Midbrain (tissue), 1 donor: ENCODE measurements at places on chromosomes 7 and 10.

DNA sequence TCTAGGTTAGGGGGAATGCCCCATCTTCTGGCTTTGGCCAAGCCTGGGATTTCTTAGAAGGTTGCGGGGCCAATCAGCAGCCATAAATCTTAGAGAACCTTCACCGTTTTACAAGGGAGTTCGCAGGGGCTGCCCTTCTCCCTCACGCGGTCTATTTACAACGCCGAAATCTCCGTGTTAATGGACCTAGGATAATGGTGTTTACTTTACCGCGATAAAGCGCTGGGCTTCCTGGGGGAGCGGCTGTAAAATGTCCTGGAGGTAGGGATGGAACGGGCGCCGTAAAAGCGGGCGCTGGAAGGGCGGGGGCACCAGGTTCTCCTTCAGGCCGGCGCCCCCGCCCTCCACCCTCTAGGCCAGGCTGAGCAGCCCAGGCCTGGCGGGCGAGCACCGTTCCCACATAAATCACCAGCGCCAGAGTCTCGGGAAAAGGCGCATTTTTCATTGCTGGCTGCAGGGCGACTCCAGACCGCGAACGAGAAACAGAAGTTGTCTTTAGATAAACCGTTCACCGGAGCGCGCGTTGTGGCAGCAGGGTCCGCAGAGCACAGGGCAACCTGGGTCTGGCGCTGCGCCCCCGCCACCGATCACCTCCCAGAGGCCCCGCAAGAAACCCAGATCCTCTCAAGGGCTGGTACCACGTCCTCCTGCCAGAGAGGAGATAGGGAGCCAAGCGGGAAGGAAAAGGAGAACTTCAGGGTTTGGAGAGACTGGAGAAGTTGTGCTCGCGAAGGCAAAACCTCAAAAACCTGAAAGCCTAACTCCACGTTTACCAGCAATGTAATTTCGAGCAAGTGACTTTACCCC is 12.5 kb upstream of the NKX2-3 start:
- DNase-seq: no peak

DNA sequence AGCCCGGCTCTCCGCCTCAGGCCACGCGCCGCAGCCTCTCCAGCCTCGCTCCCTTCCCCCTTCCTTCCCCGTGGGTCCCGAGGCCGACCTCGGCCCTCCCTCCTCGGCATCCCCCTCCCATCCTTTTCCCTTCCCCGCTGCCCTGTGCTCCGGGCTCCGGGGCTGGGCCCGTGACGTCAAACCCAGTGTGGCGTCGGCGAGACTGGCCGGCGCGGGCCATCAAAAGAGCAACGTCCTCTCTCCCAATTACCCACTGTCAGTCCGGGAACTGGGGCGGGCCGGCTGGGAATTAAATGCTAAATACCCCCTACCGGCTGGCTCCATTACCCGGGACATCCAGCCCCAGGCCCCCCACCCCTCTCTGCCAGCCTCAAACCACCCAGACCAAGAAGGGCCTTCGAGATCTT is 2.6 kb upstream of the GATA3 start:
- DNase-seq: no peak

GRCh38 chr10:6346631-6347030 is 143.9 kb downstream of the PFKFB3 start:
- DNase-seq: no peak

GRCh38 chr10:78712147-78712546 is 356.6 kb upstream of the ZMIZ1 start:
- DNase-seq: peak; percentile 40

GRCh38 chr7:104958371-104958865 is 55.6 kb upstream of the KMT2E start:
- no peak for DNase-seq

GRCh38 chr10:90847436-90847835 is 10.4 kb downstream of the HTR7 start:
- no peak for DNase-seq

DNA sequence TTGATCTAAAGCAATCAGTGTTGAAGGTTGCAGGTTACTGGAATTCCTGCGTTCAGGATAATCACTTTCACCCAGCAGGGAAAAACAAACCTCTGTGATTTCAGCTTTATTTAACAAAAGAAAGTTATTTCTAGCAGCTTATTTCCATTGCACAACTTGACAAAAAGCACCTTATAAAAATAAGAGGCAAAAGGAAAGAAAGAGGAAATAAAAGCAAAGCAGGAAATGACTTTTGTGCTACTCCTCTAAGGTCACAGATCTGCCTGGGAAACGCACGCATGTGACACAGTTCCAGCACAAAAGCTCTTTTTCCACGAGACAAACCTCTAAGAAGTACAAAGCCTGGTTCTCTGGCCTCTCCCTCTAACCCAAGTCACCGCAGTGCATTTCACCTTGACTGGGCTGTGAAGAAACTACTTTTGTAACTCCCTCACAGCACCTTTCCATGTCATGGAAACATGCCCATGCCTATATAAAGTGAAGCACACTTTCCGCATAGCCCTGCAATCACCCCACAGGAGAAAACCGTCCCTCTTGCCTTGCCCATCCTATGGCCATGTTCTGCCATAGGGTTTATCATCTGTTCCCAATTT is 870 bp downstream of the ANK3 start:
- peak; percentile 47 for DNase-seq

DNA sequence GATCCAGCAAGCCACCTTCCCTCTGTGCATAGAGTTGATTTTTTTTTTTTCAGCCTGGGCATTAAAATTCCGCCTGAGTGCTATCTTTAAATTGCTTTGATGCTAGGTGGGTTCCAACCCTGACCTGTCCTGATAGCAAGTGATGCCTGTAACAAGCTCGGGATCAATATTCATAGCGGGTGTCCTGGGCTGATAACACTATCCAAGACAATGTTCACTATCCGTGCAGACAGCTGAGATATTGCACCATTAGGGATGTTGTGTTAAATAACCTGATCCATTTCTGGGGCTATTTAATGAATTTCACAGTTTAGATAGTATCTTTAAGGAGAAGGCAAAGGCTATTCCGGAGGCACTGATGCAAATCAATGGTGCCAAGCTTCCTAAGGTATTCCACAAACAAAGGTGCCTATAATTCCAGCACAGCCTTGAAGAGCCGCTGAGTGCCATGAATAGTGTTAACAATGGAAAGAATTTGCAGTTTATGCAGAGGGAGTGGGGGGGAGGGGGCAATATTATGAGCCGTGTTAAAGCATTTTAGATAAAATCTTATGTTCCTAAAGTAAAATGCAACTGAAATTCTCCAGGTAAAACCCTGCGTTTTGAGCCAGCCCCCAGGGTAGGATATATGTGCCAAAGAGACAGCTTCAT is 4.2 kb upstream of the NKX1-2 start:
- DNase-seq: no peak

DNA sequence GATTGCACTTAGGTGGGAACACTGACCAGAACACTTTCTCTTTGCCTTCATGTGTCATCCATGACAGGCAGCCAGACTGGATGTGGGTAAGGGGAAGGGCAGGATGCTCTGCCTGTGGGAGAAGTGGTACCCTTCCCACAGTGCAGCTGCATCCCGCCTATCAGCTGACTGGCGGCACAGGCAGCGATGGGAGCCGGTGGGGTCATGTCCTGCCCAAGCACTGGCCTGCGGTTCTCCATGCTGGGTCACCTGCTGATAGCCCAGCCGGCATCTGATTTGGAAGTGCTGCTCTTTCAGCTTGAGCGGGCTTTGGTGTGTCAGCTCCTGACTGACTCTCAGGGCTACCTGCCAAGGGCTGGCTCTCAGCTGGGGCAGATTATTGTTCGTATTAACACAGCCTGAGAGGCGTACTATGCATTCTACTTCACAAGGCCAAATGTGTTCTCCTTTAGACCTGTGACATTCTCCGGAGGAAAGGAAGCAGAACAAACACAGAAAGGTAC is 105.2 kb upstream of the PDLIM1 start:
- peak; percentile 18 for DNase-seq

GRCh38 chr7:24740871-24741270 is 16.4 kb downstream of the GSDME start:
- no peak for DNase-seq

DNA sequence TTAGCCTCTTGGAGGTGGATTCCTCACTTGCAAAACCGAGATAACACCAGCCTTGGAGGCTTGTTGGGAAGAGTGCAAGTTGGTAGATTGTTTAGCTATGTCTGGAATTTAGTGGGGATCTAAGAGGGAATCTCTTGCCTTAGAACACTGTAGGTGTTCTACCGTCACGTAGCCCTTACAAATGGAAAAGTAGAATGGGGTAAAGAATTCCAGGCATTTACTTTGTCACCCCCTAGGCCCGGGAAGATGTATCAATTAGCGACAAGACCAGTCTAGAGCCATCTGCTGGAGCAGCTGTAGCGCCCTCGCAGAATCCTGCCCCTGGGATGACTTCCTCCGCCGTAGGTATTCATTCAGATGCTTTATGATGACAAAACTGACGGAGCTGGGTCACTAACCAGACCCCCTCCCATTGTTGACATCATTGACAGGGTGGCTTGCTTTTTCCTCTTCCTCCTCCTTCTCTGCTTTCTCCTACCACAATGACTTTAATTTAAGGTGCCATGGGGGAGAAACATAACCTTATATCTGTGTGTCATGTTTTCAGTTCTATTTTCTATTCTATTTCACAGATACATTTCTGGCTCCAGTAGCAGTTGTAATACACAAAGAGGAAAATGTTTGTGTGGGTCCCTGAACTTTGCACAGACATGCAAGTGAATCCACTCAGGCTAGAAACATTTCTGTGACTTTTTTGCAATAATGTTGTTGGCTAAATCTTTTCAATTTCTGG is 262.6 kb upstream of the LYZL1 start:
- no peak for DNase-seq

DNA sequence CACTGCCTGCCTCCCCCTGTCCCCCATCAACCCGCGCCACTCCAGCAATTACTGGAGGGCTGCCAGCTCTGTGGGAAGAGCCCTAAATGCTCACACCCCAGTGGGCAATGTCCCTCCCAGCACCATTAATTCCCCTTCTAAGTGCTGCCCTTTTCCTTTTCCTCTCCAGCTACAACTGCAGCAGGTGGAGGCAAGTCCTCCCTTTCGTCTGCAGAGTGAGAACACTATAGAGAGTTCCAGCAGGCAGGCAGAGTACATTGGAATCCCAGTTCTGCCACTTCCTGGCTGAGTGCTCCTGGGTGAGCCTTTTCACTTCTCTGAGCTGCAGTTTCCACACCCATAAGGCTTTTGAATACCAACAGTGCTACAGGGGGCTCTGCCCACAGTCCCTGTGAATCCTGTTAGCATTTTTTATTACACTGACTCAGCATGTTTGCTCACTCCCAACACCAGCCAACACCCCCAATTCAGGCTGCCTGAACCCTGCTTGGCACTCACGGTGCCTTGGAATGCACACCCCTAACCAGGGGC is 447.0 kb downstream of the GRID1 start:
- peak; percentile 24 for DNase-seq

DNA sequence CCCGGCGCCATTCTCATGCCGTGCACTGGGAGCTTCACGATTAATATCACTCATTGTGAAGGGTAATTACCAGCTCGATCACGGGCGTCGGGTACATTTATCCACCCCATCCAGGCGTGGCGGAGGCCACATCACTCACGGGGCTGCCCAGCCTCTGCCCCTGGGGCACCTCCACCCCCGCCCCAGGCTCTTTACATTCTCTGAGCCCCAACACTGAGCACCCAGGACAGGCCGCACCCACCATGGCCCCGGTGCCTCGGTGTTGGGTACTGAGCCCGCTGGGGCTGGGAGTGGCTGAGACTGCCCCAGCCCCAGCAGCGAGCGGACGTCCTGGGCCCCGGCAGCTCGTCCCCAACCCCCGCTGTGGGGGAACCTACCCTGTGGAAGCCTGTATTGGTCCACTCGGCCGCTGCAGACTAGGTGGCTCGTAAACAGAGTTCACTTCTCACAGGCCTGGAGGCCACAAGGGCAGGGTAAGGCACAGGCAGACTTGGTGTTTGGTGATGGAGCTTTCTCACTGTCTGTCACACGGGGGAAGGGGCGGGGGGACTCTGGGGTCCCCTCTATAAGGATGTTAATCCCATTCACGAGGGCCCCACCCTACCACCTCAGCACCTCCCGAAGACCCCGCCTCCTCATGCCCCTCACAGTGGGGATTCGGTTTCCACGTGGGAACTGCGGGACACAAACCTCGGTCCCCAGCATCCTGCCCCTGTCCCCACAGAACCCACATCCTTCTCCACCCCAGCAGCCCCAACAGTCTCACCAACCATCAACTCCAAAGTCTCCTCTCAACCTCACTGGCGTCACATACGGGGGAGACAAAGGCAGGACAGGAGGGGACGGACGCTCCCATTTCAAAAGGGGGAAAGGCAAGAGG is 184.1 kb downstream of the ELFN1 start:
- no peak for DNase-seq

- no peak for DNase-seq
These were observed 91.2 kb downstream of the FAM13C start for GRCh38 chr10:59271160-59271559.

DNA sequence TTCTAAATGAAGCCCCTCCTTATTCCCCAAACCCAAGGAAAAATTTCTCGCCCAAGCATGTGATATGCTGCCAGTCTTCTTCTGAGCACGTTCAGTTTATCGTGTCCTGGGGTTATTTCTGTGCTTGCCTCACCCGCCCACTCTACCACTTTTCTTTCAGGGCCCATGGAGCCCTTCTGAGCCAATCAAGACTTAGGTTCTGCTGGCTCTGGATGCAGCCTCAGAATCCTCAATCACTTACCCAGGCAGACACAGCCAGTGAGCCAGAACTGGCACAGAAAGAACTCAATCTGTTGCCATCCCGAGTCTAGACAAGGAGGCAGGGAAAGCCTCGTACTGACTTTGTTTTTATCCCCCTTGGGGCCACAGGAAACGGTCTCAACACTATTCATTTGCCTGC is 34.2 kb upstream of the C10orf90 start:
- no peak for DNase-seq

DNA sequence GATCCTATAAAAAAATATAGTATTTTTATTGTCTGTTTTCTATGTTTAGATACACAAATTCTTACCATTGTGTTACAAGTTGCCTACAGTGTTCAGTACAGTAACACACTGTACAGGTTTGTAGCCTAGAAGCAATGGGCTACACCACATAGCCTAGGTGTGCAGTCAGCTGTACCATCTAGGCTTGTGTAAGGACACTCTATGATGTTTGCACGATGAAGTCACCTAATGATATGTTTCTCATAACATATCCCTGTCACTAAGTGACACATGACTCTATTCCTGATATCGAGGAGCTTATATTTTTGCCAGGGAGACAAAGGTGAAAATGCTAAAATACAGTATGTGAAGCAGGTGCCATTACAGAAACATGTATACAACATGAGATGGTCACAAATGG is 18.6 kb downstream of the ZNF25 start:
- no peak for DNase-seq

DNA sequence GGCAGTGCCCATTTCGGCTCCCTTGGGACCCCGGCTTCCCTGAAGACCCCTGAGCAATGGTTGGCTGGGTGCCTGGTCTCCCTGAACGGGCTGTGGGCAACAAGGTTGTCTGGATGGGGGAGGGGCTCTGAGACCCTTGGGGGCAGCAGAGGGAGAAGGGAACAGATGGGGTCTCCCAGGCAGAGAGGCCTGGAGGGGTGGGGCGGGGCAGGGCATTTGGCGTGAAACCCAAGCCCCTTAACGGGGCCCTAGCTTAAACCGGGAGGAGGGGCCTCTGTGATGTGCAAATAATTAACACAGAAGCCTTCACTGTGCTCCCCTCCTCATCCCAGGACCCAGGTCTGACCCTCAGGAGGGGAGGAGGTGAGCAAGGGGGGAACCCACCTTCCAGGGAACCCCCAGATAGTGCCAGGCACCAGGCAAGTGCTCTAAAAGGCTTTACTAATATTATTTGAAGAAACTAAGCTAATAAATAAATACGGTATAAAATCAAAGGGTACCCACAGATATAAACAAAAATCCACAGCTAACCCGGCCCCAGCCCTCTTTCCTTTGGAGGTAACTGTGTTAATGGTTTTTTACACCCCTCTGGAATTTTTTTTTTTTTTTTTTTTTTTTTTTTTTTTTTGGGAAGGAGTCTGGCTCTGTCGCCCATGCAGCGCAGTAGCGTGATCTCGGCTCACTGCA is 170.8 kb downstream of the RNF216 start:
- DNase-seq: no peak
